ENCODE measurements at places on chromosomes 1 and 21.
A peak's percentile ranks its signal among the peaks of the same experiment; 100 is the strongest.

DNA sequence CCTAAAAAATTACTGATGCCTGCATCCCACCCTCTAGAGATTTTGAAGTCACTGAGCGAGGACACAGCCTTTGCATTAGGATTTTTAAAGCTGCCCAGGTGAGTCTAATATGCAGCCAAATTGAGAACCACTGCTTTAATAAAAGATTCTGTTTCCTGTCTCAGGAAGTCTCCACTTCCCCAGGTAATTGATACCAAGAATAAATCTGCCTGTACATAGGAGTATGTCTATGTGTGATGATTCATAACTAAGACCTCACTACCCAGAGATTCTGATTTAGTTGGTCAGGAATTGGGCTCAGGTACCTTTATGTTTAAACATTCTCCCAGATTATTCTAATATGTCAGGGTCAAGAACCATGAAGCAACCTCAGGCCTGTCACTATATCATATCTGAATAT, 108.8 kb upstream of the ARTN start:
- DNase-seq, result no peak

GRCh38 chr1:241113557-241113956, 243.4 kb downstream of the RGS7 start:
- DNase-seq, result no peak

GRCh38 chr1:183227422-183228346, 41.6 kb downstream of the LAMC2 start:
- peak; percentile 59 for DNase-seq

DNA sequence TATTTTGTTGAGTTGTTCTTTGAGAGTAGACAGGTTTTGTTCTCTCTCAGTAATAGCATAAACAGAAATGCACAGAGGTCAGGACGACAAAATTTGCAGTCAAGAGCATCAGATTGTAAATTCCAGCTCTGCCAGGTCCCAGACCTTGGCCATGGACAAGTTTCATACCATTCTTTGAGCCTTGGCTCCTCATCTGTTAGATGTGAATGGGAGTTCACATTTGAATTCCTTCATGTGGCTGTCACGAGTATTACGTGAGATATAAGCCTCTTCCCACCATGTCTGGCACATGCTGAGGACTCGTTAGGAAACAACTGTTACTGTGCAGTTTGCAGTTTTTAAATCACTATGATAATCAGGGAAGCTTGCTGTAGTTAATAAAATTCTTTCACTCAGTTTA, 93.2 kb upstream of the KCTD3 start:
- DNase-seq, result peak; percentile 57

DNA sequence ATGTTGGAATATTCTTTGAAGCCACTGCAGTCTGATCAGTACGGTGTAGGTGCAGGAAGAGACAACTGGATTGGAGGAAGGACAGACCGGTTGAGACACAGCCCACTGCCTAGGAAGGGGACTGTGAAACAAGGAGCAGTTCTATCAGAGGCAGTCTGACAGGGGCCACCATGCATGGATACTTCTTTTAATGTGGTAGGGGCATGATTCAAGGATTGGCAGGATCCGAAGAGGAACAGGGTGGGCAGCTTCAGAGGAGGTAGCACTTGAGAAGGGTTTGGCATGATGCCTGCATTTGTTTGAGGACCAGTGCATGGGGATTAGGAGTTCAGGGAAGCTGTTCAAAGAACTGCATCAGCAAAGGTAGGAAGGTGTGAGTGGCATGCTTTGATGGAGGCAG, 167.9 kb downstream of the DYRK1A start:
- no peak for DNase-seq

GRCh38 chr1:248288391-248288790, 10.6 kb upstream of the OR2T33 start:
- DNase-seq, result no peak

- peak; percentile 38 for DNase-seq
These were observed 5.8 kb downstream of the PERM1 start for GRCh38 chr1:975896-976683.

DNA sequence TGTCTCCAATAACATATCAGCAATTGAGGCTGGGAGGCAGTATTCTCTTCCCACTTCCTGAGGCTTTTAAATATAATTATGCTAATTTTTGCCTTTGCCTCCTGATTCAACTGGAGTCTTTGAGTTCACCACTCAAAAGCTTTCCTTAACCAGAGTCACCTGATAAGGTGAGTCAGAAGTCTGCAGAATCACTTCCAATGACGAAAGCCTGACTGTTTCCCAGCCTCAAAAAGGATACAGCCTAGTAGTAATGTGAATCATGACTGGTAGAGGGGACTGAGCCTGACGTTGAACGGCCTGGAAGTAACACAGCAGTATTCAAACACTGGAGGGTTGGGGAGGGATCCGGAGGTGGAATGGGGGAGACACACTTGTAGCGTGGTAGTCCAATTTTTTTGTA, 10.4 kb upstream of the MRPL9 start:
- peak; percentile 65 for DNase-seq

DNA sequence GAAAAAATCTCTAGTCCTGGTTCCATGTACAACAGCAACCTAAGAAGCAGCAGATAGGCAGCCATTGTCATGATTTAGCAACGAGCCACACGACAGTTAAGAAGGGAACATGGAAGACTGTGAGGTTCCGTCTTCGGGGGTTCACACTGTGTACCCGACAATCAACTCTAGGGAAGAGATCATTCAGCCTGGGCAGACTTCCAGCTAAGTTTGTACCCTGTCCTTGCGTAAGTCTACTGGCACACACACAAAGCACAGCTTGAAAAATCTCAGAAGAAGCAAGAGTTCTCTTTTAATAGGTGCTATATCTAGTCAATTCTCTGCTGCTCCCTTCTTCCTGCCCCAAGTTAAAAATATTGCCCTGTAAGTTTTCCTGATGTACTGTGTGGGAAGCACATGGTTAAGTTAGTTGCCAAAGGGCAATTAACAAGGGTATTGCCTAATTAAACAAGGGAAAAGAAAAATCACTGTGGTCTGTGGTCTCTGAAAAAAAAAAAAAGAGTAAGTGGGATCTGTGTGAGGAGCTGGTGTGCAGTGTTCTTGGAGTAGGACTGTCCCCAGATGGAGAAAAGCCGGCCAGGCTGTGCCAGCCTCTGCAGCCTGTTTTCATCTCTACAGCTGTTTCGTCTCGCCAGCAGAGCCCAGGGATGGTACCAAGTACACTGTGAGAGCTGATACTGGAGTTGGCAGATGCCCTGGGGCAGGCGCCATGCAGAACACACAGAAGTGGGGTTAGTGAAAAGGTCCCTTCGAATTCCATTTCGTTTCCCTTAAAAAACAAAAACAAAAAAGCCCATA, 6.4 kb upstream of the MYBPHL start:
- peak; percentile 34 for DNase-seq

- no peak for DNase-seq
These were observed 13.7 kb downstream of the MYOG start for GRCh38 chr1:203072002-203072602.

- peak; percentile 86 for DNase-seq
These were observed 26.9 kb downstream of the RPL5 start for GRCh38 chr1:92858564-92859399.

DNA sequence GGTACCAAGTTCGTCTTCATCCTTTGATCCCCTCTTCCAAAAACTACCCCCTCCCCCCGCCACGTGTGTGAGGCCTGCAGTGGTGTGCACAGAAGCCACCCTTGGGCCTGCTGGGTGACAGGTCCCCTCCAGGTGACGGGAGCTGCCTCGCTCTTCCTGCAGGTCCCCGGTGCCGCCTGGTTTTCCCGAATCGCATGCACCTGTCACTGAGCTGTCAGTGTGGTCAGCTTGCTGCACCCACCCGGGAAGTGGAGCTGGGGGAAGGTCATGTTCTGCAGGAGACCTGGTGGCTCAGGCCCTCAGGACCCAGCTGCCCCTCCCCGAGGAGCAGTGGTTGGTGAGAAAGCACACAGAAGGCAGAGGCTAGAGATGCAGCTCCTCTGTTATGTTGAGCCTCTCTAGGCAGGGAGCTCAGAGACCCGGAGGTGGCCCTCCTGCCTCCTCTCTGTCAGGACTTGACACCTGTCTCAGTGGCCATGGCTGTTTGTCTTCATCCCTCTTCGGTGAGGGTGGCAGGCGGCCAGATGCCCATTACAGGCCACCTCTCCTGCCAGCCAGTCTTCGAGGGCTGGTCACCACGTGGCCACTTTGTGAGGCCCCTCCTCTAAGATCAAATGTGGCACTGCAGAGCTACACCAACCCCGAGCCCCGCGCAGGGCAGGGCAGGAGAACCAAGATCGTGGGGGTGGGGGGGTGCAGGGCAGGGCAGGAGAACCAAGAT, 60.9 kb downstream of the SKI start:
- DNase-seq, result no peak

DNA sequence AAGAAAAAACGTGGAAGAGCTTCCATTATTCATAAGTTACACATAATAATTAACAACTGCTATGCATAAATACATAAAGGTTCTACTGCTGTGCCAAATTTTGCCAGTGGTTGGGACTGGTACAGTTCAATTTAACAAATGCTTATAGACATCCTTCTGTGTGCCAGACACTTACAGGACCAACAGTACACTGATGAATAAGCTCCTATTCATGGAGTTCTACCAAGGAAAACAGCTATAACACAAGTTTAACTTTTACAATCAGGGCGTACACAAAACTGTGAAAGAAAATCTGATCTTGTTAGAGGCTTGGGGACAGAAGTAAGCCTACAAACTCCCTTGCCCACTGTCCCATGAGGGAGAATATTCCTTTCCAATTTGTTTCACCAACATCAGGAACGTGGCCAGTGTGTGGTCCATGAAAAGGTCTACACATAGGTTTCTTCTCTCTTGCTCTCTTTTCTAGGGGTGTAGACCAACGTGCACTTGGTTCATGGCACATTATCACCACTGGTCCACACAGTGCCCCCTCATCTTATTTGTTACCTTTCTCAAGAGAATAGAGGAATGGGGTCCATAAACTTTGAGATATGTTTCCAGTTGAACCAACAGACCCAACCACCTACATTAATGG, 10.1 kb downstream of the NRIP1 start:
- no peak for DNase-seq

GRCh38 chr1:93608187-93609109, 73.2 kb downstream of the BCAR3 start:
- peak; percentile 81 for DNase-seq

GRCh38 chr1:6788946-6789345, 3.7 kb downstream of the CAMTA1 start:
- no peak for DNase-seq
